ACHN (cell line): ENCODE measurements at places on chromosomes 11 and 22.

DNA sequence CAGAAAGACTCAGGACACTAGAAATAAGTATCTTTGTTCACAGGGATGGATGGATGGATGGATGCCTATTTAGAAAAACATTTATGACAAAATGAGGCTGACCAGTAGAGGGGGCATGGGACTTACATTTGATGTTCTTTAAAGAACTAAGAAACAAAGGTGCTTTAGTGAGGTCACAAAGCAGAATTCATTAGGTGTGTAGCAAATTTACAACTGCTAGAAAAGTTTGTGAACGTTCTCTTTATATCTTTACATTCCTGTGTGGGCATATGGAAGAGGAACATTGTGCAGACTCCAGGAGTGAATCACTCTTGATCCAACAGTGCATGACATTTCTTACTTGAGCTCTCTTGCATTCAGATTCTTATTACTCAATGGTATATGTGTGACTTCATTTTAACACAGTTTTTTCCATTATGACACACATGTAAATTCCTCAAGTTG lies 15.8 kb upstream of the SIK2 start:
- peak; percentile 47 for DNase-seq

DNA sequence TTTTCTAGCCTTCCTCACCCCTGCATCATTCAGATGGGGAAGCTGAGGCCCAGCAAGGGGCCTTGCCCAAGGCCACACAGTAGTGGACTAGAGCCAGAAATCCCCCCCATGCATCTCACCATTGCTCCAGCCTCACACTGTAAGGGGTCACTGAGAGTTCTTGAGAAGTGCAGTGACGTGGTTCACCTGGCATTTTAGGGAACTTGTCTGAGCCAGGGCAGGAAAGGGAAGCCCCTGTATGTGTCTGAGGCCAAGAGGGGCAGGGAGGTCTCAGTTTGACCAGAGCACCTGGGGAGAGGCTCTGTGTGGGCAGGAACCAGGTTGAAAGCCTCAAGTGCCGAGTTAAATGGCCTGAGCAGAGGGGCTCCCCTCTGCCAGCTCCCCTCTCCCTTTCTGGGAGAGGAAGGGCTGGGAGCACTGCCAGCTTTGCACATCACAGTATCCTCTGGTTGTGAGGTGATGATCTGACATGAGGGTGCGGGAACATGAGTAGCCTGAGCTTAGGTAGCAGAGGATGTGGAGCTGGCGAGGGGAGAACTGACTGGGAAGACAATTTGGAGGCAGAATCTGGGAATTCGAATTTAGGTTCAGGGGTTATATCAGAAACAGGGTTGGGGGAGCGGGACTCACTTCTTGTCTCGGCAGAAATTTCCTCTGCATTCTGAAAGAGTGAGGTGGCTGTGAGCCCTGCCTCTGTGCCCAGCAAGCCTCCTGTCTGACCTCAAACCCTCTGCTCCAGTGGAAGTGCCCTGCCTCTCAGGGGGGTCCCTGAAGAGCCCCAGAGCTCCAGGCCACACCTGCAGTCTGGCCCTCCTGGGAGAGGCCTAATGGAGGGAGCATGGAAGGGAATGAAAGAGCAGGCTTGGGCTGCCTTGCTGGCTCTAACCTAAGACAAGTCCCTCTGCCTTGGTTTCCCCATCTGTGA lies 14.6 kb downstream of the ARHGEF17 start:
- DNase-seq: no peak

DNA sequence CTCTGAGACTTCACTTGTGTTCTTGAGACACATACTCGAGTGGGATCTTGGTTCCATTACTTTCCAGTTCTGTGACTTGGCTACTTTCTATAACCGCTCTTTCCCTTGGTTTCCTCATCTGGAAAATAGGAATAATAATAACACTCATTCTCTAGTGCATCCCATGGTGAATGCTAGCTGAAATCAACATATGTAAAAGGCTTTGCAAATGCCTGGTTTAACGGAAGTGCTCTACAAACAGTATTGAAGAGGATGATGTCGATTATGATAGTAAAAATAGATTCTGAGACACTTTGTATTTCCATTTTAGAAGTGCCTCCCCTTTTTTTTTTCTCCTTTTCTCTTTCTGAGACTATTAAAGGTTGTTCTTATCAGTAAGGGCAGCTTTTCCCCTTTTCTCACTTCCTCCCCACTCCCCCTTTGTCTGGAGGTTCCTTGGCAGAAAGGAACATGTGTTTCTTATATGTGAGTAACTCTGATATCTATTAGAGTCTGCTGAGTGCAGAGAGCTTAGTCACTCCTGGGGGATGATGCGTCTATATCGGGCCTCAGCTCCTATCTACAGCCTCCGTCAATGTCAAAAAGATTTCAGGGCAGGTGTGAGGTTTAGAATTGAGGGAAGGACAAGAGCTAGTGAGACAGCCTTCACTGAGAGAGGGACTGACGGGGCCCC lies 489.3 kb downstream of the NTM start:
- DNase-seq: no peak

DNA sequence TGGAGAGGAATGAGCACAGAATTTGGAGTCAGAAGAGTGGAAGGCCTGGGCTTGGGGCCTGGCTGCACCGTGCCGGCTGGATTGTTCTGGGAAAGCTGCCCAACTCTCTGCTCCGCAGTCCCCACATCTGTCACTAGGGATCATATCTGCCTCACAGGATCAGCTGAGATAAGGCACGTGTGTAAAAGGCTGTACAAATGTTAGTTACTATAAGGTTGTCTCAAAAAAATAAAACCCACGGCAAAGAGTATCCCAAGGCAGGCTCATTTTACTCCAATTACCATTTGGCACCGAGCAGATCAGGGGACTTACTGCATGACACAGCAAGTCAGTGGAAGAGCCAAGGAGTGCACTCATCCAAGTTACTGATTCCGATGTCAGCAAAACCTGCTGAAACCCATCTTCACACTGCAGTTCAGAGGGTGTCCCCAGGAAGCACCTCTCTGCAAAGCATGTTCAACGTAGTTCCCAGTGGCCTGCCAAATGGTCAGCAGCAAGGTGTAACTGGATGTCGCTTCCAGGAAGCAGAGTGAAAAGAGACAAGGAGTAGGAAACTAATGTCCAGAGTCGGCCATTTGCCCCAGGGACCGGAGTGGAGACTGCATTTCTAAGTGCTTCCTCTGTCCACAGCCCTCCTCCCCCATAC lies 18.1 kb upstream of the MRTFA start:
- peak; percentile 56 for DNase-seq

DNA sequence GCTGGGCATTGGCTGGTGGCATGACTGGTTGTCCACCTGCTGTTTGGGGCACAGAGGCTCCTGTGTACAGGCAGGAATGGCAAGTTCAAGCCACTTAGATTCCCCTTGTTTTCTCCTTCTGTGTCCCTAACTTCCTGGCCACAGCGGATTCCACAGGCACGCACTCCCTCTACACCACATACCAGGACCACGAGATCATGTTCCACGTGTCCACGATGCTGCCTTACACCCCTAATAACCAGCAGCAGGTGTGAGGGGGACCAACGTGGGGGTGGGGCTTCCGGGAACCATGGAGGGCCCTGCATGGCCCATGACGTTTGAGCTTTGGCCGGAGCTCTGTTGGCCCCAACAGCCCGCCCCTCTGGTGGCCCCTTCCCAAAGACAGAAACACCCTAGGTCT lies 7.8 kb downstream of the SIPA1 start:
- no peak for DNase-seq

DNA sequence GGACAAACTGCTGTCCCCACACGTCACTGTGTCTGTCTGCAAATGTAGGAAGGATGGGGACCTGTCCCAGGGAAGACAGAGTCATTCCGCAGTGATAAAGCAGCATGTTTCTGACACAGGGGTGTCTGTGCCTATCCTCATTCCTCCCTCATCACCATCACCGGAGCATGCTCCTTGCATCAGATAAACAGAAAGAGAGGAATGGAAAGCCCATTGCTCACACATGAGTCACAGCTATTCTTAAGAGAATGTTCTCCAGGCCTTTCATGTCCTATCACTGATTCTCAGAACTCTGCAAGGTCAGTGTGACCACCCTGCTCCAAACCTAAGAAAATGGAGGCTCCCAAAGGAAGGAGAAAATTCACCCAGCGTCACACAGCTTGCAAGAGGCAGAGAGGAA lies 38.9 kb downstream of the ZNF195 start:
- DNase-seq: peak; percentile 20

DNA sequence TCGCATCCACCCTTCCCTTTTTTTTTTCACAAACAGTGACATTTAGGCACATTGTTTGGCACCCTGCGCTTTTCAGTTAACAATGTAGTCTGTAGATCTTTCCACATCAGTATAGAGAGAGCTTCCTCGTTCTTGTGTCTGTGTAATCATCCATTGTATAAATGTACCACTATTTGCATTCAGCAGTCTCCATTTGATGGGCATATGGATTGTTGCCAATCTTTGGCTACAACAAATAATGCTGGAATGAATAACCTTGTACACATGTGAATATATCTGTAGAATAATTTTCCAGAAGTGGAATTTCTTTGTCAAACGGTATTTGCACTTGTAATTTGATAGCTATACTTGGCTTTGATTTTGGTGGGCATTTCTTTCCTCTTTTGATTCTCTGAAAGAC lies 17.1 kb downstream of the MPEG1 start:
- DNase-seq: no peak

GRCh38 chr11:119627286-119627685 lies 101.7 kb downstream of the NECTIN1 start:
- DNase-seq: no peak

DNA sequence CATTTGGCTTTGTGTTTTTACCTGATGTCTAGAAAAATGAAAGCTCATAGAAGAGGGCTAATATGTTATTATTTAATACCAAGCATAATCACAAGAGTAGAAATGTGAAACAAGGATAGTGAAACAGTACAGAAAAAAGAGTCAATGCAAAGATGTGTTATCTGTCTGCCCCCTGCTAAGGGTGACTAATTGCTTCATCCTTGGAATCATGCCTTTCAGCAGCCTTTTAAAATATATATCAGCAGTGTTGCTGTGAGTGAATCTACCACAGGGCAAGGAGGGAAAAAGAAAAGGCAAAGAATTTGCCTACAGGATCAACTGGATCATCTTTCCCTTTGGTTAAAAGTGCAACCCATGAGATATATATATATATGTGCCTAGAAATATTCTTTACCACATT lies 867.2 kb upstream of the RAG2 start:
- no peak for DNase-seq
